Right renal pelvis (tissue), 4 donors: ENCODE measurements at places on chromosomes 7 and 10. TPM values are rescaled to one million over a fixed set of nuclear protein-coding genes. Genes with fewer than 3 reads are reported as not detected.

GRCh38 chr7:138749960-138750359 lies 47.8 kb upstream of the TMEM213 start:
- DNase-seq, result no peak

DNA sequence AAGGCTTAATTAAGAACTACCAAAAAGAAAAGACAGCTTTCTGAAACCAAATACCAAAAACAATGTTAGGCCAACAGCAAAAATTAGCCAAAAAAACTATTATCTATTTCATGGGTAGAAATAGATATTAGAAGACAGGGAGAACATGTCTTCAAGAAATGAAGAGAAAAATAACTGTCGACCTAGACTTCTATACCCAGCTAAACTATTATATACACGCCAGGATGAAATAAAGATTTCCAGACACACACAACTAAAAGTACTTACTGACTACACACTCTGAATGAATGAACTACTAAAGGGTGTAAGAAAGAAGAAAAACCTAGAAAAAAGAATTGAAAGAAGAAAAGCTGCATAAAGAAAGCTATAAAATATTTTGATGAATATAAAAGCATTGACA lies 11.5 kb upstream of the CDHR3 start:
- DNase-seq, result no peak

DNA sequence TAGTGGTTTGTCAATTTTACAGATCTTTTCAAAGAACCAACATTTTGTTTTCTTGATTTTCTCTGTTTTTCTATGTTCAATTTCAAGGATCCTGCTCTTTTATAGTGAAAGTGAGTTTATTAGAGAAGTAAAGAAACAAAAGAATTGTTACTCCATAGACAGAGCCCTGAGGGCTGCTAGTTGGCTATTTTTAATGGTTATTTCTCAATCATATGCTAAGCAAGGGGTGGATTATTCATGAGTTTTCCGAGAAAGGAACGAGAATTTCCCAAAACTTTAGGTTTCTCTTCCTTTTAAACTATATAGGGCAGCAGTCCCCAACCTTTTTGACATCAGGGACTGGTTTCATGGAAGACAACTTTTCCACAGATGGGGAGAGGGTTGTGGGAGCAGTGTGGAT lies 165.0 kb downstream of the CCSER2 start:
- DNase-seq, result no peak

GRCh38 chr10:104109908-104110662 lies 11.9 kb upstream of the SFR1 start:
- no peak for DNase-seq

DNA sequence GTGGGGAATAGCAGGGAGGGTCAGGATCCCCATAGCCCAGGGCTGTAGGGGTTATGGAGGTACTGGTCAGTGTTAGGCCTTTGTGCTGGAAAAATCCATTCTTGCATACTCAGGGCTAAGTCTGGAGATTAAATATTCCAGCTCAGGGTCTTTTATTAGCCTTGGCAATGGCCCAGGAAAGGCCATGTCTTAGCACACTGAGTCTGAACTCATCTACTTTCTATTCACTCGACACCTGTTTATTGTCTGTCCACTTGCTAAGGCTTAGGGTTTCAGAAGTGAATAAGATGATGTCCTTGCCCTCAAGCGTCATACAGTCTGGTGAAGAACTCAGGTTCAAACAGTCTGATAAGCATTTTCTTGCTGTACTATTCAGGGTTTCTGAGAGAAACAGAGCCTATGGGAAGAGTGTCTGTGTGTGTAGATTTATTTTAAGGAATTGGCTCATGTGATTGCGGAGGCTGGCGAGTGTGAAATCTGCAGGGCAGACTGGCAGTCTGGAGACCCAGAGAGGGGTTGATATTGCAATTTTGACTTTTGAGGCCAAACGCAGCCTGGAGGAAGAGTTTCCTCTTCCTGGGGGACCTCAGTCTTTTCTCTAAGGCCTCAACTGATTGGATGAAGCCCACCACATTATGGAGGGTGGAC lies 135.8 kb downstream of the RAMP3 start:
- no peak for DNase-seq

DNA sequence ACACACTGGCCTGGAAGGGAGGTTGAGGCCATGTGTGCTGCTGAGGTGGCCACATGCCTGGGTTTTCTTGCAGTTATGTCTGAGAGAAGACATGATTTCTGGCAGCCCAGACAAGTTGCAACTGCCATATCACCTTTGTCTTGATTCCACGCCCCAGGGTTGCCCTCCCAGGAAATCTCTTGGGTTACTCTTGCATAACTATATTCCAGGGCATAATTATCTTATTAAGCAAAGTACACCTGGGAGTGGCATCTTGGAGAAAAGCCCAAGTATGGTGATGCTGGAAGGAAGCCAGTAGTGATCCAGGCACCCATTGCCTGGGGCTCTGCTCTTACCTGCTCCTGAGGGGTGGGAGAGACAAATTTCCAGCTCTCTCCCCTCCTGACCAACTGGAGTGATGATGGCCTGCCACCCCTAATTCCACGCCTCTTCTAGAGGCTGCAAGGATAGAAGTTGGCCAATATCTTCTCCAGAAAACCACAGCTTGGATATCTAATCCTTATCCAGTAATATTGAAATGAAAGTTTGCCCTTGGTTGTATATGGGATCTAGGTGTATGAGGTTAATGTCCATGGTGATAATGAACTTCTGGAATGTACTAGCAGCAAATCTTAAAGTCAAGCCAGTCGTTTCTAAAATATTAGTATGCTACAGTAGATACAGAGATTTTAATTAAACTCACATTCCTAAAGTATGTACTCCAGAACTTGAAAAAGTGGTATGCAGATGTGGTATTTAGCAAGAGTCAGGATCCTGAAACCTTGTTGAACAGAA lies 5.0 kb downstream of the AKR1B10 start:
- DNase-seq, result no peak

DNA sequence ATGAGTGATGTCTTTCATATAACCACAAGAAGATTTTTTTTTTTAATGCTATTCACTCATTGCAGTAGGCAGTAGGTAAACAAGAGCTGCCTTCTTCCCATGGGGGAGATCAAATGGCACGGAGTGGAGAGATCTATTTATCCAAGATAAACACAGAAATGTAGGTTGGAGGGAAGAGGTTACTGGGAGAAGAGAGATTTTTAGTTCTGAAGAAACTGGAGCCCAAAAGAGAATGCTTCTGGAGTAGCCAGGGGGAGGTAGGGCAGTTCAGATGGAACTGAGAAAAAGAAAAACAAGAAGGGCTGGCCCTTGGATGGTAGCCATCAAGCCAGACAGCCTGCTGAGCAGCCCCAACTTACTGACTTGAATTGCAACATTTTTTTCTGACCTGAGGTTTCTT lies 270.1 kb upstream of the TPK1 start:
- no peak for DNase-seq

GRCh38 chr7:132878204-132878919 lies 203.5 kb downstream of the CHCHD3 start:
- DNase-seq, result no peak

DNA sequence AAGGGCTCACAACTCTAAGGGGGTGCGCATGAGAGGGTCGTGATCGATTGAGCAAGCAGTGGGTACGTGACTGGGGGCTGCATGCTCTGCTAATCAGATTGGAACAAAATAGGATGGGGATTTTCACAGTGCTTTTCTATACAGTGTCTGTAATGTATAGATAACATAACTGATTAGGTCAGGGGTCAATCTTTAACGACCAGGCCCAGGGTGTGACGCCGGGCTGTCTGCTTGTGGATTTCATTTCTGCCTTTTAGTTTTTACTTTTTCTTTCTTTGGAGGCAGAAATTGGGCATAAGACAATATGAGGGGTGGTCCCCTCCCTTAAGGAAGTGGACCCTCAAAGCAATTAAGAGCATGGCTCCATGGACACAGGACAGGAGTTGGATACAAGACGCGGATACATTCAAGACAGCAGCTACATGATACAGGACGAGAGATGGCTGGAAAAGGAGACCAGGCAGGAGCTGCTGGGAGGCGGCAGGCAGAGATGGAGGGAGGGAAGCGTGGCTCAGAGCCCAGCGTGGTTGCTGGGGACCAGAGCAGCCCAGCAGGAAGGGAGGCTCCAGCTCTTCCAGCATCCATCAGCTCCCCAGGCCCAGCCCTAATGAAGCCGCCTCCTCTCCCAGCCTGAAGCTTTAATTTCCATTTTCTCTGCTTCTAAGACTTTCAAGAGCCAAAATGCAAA lies 31.6 kb downstream of the GSDME start:
- no peak for DNase-seq

GRCh38 chr10:131977323-131978096 lies 4.2 kb downstream of the BNIP3 start:
- no peak for DNase-seq

- DNase-seq, result no peak
Measured at GRCh38 chr7:56115852-56116538, at the start of gene NUPR2. NUPR2 (minus strand) TSS chr7:56116417; CDS start chr7:56116314, 103 bp downstream.

DNA sequence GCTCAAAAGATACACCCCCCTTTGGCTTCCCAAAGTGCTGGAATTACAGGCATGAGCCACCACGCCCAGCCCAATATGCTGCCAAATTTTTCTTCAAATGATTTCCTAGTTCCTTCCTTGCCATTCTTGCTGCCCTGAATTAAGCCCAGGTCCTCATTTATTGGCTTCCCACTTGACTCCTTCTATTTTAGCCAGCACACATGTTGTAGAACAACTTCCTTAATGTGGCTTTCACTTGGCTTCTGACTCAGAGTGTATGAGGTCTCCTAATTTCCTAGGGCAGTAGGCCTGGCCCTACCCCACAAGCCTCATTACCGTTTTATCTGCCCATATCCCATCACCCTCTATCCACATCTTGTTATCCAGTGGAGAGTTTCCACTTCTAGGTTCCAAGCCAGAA lies 21.8 kb upstream of the HIPK2 start:
- DNase-seq, result no peak

GRCh38 chr10:77497748-77498147 lies 139.9 kb downstream of the KCNMA1 start:
- no peak for DNase-seq

DNA sequence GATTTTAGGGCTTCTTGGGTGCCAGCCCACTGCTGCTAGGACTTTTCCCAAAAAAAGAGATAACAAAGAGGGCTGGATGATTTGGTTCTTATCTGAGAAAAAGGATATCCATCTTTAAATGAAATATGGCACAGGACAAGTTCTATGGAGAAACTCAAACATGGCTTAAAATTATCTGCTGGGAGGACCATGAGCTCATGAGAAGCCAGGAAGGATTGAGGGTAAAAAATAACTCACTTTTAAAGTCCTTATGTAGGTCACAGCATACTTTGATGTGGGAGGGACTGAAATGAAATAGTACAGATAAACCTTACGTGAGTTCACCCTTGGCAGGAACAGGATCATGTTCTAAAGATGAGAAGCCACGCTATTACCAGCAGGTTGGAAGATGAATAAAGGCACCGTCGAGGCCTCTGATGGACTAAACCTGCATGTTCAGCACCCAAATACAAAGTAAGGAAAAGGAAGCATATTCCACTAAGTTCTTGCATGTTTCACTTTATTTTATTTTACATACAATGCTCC lies 369.2 kb upstream of the KLF6 start:
- no peak for DNase-seq

DNA sequence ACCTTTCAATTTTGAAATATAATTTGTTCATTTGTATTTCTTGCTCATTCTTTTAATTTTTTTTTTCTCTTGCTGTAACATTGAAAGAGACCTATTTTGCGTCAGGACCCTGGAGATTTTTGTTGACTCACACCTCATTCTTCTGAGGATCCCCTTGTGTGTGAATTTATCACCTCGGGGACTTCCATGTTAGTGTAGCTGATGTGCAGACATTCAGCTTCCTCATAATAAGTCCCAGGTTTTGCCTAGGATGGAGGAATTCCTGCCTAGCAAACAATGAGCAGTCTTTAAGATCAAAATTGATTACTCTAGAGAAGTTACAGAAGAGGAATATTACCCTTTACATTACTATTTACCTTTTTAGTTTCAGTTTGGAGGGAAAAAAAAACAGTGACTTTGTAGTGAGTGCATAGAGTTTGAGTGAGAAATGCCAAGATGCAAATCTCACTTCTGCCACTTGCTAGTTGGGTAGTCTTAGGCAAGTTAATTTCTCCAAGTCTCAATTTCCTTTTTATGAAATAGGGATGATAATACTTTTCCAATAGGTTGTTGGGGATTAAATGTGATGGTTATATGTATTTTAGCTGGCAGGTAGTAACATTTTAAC lies 14.3 kb downstream of the TES start:
- no peak for DNase-seq

GRCh38 chr10:102421507-102421756 lies 796 bp downstream of the FBXL15 start:
- no peak for DNase-seq

GRCh38 chr10:51694086-51694768 lies 5.2 kb downstream of the CSTF2T start:
- no peak for DNase-seq

DNA sequence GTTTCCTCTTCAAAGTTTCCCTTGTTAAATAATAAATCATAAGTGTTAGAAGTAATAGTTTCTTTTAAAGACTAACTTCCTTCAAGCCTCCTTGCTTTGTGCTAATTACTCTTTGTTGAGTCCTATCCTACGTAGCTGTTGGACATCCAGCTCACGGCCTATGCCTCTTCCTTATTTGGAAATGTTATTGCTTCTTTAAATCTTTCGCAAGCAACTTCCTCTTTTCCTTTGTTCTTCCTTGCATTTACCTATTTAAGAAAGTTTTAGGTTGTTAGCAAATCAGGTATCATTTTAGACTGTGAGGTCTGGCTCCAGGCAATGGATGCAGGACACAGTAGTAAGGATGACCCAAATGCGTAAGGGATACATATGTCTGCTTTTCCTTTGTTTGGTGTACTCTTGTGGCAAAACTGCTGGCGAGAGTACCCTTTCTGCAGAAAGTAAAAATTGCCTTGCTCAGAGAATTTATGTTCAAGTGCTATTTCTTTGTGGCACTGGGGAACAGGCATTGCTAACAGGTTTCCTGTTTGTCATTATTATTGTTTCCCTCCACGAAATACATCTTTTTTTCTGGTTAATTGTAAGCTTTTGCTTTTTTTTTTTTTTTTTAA lies 110.5 kb downstream of the DYNC2I1 start:
- DNase-seq, result no peak

DNA sequence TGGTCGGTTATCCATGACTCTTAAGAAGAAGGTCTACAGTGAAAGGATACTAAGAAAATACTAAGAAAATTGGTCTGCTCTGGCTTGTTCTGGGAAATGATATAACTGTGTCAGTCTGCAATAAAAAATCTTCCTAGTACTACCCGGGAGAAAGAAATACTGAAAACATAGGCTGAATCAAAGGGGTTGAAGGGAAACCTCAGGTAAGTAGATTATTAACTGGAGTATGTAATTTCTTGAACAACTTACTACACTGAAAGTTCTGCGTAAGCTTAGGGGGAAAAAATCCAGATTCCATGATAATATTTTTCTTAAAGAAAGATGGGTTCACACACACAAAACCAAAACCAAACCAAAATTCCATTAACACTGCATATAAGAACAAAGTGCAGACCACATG lies 143.3 kb downstream of the KMT2E start:
- no peak for DNase-seq

GRCh38 chr10:66719483-66719882 lies 206.4 kb upstream of the LRRTM3 start:
- no peak for DNase-seq

The FKBP9 gene
- 153 TPM for polyA plus RNA-seq

The PAPOLB gene
- 0.11 TPM for polyA plus RNA-seq

The ZNF117 gene
- polyA plus RNA-seq, result 23.8 TPM

The AOAH gene
- polyA plus RNA-seq, result 1.9 TPM

The BMPR1A gene
- 80.3 TPM for polyA plus RNA-seq

The FKBP6 gene
- polyA plus RNA-seq, result 0.27 TPM

The PDCD4 gene
- polyA plus RNA-seq, result 239 TPM
